Activated gamma-delta T cell (primary cell): ENCODE measurements at places on chromosomes 2 and 18.

DNA sequence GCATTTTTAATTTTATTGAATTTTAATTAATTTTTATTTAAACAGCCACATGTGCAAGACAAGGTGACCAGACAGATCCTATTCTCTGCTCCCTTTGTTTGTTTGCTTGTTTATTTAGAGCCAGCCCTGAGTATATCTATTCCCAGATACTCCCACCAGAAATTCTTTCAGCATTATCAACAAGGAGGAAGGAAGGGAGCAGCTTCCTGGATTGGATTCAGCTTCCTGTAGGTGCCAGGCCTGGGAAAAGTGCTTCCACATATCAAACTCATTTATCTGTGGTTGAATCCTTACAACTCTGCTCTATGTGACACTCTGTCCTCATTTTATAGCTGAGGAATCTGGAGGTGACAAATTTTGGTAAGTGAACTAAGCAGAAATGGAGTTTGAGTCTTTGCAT is 60.5 kb upstream of the KLF7 start:
- no peak for DNase-seq

GRCh38 chr18:38551881-38552280 is 986.3 kb upstream of the CELF4 start:
- DNase-seq, result no peak

GRCh38 chr2:160457588-160457987 is 36.0 kb downstream of the RBMS1 start:
- no peak for DNase-seq

GRCh38 chr2:80153151-80153550 is 151.4 kb downstream of the LRRTM1 start:
- DNase-seq, result no peak

DNA sequence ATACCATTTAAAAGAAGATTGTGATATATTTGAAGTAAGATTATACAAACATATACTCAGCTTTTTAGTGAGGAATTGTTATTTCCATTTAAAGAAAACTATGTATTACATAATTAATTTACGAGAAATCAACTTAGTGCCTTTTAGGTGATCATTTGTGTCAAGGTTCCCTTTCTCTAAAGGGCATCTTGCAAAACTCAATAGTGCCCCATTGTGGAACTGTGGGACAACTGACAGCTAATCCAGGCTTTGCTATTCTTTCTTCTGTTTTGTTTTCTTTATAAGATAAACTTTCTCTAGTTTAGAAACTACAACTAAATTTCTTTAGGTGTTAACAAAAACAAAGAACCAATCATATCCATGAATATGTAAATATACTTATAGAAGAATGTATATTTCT is 24.3 kb upstream of the VIT start:
- DNase-seq, result no peak

DNA sequence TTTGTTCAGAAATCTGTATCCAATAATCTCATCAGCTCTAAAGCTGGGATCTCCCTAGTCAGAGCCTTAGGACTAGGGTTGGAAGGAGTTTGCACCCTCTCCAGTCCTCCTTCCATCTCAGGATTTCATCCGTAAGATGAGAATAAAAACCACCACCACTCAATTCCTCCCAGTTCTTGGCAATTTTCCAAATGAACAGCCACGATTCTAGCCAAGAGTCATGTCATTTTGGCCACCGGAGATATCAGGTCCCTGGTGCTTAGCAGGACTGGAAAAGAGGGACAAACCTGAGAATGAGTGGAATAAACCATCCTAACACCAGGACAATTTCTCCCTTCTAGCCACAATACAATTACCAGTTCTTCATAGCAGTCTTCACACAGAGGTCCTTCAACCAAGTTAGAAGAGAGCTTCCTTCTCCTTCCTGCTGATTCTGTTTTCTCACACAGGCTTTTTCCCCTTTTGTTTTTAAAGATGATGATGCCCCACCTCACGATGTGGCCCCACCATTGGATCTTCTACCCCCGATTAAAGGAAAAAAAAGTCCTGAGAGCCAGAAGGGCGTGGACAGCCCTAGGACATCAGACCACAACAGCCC is 36.2 kb downstream of the KIAA2012 start:
- no peak for DNase-seq

GRCh38 chr2:106098081-106098480 is 96.0 kb downstream of the UXS1 start:
- DNase-seq, result no peak

DNA sequence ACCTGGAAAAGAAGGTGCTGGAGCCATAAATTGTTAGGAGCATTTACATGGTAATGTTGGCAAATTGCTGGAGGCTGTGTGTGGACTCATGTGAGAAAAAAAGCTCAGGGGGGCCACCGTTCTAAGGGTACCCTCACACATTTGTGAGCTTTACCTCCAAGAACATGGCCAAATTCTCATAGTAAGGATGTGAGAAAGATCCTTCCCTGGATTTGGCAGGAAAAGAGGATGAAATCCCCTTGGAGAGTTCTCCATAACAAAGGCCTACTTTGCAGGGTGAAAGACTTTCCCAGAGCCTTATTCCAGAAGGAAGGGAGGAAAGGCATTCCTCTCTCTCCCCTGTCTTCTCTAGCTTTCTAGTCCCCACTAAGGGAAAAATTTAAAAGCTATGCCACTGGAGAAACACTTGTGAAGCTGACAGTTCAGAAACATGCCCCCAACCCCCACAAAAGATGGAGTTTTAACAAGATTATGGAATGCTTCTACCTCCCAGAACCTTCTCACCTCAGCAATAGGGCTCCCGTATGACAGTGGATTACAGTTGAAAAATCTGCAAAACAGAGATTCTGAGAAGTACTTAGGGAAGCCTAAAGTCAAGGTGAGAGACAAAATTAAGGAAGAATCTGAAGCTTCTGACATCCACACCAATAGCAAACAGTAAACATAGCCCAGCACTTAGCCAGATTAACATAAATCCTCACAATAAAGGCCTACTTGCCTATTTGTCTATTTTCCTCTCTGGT is 20.2 kb upstream of the ERMN start:
- DNase-seq, result no peak

GRCh38 chr18:49980896-49981295 is 167.6 kb upstream of the ACAA2 start:
- DNase-seq, result no peak

DNA sequence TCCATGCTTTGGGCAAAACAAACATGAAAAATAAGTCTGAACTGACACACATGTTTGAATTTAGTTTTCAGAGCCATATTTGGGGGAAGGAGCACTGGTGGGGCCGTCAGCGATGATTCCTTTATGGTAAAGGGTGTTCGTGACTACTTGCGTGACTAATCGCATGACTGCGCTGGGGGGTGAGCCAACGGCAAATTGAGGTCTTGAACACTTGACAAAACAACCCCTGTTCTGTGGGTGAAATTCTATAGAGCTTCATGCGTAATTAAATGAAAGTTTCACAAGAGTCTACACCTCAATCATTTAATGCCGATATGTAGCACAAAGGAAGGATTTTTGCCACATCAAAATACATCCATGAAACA is 127.5 kb upstream of the CYP1B1 start:
- no peak for DNase-seq

GRCh38 chr2:98015671-98016070 is 19.9 kb upstream of the TMEM131 start:
- DNase-seq, result no peak

DNA sequence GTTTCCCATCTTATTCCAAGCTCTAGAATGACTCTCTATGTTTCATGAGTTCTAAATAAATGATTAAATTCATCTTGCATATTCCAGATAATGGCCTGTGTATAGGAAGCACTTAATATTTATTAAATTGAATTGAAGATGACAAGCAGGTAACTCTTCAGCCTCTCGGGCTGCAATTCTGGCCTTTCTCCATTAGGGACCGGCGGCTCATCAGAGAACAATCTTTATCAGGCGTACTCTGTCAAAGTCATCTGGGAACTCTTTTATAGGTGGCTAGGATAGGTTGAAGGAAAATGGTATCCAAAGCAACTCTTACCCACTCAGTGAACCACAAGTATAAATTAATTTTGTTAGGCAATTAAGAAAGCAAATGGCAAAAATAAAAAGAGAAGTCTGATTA is 308.5 kb downstream of the NOL4 start:
- no peak for DNase-seq

- no peak for DNase-seq
Measured at GRCh38 chr2:218360453-218360852, 3.8 kb downstream of the CATIP start.

DNA sequence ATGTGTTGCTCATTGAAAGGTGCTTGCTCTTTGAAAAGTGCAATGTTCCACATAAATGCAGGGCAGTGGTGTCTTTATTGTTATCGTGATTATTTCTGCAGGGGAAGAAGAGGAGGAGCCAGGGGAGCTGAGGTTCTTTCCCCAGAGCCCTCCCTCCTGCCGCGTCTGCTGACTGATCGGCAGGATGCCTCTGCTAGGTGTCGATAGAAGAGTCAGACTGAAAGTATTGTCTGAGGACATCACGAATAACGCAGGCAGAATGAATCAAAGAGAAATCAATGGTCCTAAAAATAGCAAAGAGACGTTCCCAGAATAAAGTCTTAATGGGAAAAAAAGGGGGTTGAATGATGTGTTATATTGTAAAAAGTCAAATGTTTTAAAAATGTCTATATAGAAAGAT is 47.4 kb upstream of the SIX3 start:
- DNase-seq, result no peak

- DNase-seq, result no peak
Measured at GRCh38 chr18:77053616-77054287, 78.8 kb downstream of the MBP start.

DNA sequence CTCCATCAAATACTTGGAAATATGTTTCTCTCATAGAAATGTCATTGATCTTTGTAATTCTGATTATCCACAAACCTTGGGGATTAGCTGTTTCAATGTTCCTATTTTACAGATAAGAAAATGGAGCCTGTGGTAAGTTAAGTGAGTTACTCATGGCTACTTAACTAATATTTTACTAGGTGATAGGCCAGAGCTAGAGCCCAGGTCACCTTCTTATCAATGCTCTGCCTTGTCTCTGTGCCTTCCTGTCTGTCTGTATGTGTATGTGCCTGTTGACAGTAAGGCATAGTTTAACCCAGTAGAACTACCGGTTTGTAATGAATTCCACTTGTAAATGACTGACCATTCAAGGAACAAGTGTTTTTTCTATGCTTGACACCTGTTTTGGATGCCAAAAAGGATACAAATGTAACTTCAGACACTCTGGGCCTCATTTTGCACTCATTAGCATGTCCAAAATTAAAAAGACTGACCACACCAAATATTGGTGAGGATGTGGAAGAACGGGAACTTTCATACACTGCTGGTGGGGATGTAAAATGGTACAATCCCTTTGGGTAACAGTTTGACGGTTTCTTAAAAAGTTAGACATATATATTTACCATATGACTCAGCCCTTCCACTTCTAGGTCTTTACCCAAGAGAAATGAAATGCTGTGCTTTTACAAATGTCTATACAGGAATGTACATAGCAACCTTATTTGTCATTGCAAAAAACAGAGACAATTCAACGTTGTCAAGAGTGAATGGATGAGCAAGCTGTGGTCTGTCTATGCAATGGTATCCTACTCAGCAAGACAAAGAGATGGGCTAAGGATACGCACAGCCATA is 19.6 kb upstream of the IL1A start:
- DNase-seq, result no peak

DNA sequence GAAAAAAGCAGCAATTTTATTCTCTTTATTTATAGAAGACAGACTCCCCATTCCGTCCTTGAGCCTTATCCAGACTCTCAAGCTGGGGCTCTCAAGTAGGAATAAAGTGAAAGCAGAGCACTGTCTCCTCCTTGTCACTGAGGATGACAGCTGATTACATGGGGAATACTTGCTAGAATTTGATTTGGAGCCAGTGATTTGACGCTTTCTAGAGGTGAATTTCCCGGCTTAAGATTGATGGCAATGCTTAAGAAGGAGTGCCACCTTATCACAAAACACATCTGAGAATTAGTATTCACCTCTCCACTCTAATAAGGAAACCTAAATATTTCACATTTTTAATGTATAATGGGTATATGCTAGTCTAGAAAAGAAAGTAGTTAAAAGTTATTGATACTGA is 135.4 kb upstream of the SLC39A10 start:
- no peak for DNase-seq

GRCh38 chr2:111100765-111101162 is 19.9 kb upstream of the BCL2L11 start:
- DNase-seq, result no peak

DNA sequence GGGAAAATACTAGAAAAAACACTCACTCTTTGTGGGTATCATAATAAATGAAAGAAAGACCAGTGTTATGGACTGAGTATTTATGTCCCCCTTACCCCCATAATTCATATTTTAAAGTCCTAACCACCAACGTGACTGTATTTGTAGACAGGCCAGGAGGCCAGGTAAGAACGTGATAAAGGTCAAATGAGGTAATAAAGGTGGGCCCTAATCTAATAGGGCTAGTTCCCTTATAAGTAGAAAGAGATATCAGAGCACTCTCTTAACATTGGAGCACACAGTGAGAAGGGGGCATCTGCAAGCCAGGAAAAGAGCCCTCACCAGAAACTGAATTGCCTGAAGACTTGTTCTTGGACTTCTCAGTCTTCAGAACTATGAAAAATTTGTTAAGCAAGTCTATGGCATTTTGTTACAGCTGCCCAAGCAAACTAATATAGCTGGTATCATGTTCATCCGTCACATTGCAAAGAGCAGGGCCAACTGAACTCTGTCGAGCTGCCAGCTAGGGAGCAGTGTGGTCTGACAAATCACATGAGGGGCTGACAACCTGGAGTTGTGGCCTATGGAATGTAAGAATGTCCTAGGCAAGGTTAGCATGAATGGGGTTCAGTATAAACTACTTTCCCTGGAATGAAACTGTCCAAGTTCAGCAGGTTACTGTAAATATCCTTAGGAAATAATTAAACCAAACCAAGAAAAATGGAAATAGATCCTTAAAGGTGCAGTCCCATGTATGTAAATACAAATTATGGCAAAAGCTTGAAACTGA is 280.9 kb downstream of the ZNF385B start:
- DNase-seq, result no peak

- DNase-seq, result no peak
Measured at GRCh38 chr2:236749346-236749745, 179.7 kb downstream of the ACKR3 start.

DNA sequence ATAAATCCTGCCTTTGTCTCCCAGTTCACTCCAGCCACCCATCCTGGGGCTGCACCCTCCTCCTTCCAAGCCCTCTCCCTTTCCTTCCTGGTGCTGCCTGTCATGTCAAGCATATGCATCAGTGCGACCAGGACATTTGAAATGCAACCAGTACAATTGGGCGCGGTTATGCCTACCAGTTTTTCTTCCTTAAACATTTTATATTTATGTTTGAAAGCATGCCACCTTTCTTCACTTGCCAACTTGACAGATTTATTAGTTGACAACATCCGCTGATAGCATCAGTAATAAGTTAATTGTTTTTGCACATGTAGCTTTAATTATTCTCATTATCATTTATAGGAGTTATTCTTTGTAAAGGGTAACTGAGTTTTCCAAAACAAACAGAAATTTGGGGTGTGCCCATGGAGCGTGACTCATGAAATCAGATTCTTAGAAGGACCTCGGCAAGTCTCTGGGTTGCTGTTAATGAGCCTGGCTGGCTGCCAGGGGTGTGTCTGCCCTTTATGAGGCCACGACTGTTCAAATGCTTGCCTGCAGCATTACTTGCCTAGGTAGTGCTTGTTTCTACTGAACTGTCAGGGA is 32.8 kb upstream of the IL1B start:
- no peak for DNase-seq

GRCh38 chr2:10655499-10656225 is 34.1 kb downstream of the NOL10 start:
- no peak for DNase-seq
